Activated T-helper 1 cell treated with Interleukin-2 at 50 U/mL for 16 hours (primary cell): ENCODE measurements at places on chromosomes 16 and 17.

GRCh38 chr16:52741351-52741750, 194.4 kb upstream of the TOX3 start:
- no peak for DNase-seq

DNA sequence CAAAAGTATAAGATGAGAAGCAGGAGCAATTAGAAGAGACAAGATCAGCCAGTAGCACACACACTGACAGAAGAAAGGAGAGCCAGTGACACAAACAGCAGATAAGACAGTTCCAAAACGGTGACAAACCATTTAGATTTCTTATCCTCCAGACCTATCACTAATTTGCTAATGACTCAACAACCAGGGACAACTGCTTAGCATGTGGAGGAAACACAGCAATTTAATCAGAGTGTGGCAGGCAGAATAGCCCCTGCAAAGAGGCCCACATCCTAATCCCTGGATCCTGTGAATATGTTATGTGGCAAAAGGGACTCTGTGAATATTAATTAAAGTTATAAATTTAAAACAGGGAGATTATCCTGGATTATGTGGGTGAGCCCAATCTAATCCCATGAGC, 81.1 kb downstream of the CACNG1 start:
- no peak for DNase-seq

- no peak for DNase-seq
Observed at GRCh38 chr17:67157732-67158639, 87.0 kb downstream of the HELZ start.

DNA sequence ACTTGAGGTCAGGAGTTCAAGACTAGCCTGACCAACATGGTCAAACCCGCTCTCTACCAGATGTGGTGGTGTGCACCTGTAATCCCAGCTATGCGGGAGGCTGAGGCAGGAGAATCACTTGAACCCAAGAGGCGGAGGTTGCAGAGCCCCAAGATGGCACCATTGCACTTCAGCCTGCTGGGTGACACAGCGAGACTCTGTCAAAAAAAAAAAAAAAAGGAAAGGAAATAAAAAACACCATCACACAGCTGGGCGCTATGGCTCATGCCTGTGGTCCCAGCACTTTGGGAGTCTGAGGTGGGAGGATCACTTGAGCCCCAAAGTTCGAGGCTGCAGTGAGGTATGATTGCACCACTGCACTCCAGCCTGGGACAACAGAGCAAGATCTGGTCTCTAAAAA, 13.3 kb upstream of the SBK1 start:
- DNase-seq = no peak

DNA sequence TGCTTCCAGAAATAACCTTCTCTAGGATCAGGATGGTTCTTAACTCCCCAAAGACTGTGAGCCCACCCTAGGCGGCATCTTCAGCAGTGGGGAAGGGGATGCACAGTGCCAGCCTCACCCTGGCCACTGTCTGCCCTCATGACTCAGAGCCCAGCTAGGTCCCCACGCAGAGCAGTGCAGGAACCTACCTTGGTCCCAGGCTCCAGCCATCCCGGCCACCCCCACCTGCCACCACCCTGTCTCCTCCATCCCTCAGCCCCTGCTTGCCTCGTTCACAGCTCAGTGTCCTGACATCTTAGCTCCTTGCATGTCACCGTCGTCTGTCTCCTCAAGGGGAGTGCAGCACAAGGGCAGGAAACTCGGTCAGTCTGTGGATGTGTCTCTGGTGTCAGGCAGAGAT, 16.1 kb upstream of the KRTAP17-1 start:
- DNase-seq = no peak

DNA sequence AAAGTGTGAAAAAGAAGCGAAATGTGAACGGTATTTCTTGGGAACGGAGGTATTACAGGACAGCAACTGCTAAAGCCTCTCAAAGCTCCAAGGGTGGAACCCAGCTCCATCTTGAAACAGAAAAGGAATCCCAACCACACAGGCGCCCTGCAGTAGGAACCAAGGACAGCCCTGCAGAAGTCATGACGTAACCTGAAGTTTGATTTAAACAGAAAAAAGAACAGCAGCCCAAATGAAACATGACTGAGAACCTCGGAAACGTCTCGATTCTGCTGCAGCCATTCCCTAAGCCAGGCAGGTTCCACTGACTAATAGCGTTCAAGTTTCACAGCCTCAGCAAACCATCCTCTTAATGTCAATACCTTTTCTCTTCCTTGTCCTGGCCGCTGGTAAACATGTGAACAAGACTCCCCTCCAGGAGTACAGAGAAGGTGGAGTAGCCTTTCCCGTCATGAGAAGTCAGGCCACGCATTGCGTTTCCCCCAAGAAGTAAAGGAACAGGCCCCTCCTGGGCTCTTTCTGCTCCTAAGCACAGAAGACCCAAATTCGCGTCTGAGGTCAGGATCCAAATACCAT, 20.1 kb downstream of the SIAH1 start:
- no peak for DNase-seq

DNA sequence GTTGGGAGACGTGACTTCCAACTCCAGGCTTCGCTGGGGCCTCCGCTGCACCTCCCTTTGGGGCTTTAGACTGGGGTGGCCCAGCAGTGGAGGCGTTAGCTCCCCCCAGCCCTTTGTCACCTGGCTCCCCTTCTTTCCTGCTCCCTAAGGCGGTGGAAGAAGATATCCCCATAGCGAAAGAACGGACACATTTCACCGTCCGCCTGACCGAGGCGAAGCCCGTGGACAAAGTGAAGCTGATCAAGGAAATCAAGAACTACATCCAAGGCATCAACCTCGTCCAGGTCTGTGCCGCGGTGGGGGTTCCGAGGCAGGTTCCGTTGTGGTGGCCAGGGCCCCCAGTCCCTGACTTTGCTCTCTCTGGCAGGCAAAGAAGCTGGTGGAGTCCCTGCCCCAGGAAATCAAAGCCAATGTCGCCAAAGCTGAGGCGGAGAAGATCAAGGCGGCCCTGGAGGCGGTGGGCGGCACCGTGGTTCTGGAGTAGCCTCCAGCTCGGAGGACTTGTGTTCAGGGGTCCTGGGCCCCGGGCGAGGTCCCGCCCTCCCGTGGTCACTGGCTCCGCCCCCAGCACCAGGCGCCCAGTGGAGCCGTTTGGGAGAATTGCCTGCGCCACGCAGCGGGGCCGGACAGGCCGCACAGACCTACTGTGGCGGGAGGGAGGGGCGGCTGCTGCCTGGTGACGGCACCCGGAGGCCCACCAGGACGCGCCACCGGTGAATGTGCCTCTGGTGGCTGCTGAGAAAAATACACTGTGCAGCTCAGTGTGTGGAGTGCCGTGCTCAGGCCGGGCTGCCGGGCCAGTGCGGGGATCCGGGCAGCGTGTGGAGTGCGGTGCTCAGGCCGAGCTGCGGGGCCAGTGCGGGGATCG, 3.8 kb downstream of the MRPL12 start:
- DNase-seq = no peak

DNA sequence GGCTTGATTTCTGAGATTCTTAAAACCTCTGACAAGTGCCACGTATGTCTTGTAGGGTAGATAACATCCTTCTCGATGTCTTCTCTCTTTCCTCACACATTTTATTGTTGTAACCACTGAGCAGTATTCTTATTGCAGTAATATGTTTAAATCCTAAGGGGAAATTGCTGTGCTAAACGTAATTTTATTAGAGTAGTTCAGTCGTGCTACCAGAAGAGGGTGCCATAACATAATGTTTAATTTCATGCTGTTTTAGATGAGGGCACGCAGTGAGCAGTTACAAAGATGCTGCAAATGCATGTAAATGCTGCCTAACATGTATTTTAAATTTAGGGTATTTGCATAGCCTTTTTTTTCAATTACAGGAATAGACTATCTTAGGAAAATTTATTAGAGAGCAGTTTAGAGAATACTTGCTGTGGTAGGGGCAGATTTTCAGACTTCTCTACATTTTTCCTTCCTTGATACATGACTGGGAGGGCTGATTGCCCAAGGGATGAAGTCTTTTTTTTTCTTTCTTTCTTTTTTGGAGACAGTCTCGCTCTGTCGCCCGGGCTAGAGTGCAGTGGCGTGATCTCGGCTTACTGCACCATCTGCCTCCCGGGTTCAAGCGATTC, 51.7 kb downstream of the GAN start:
- no peak for DNase-seq

- DNase-seq = no peak
Observed at GRCh38 chr16:24445216-24445615, 94.2 kb upstream of the RBBP6 start.

DNA sequence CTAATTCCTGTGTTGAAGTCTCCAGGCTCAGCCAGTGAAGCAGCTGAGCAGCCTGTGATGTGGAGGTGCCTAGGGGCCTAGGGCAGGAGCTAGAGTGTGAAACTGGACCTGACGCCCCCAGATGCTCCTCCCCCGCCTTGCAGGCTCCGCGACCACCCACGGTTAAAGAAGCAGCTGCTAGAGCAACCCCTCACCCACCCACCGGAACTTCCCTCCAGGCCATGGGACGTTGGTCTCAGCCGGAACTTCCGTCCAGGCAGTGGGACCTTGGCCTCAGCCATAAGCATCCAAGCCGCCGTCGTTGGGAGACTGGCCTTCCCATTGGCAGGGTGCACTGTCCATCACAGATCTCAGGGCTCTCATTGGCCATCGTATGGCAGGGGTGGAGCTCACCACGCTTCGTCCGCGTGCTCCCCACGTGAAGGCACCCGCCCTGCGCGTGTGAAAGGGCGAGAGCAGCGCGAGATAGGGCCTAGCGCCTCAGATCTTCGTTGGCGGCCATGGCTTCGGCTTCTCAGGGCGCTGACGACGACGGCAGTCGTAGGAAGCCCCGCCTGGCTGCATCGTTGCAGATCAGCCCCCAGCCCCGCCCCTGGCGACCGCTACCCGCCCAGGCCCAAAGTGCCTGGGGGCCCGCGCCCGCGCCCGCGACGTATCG, at the start of gene ADAD2:
Gene ADAD2 (plus strand): TSS at position 427 of the 658 bp plus-strand sequence. CDS start 74 bp downstream, at position 501.
- DNase-seq = no peak

- no peak for DNase-seq
Observed at GRCh38 chr16:82943371-82943770, 316.6 kb downstream of the CDH13 start.

DNA sequence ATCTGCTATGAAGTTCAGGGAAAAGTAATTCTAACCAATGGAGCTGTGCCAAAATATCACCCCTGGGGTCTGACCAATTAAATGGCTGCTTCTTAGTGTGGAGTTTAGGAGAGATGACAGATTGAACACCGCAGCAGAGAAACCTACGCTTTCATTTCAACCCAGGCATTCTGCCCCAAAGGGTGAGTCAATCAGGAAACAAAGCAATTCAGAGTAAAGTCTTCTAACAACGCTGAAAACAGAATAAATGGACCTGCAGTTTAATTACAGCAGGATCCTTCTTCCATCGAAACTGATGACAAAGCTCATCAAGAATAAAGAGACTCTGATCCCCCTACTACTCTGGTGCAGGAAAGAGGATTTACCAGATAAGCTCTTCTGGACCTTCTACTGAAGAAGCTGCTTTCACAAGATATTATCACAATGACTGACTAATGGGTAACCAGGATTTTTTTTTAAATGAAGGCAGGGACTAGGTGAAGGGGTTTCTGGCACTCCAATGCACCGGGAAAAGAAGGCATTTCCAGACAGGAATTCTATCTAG, 16.7 kb downstream of the RFFL start:
- DNase-seq = peak; percentile 42

DNA sequence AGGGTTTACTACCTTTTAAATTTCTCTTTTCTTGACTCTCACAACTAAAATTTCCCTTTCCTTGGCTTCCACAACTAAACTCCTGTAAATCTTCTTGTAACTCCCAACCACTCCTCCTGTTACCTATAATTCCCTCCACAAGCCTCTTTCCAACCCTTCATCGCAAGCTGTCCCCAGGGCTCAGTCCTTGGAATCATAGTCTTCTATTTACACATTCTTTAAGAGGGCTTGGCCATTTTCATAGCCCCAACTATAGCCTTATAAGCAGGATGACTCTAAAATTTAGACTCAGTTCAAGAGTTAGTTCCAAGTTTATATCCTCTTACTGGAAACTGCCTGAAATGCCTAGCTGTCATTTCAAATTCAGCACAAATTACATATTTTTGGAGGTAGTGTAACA, 23.9 kb downstream of the GLG1 start:
- no peak for DNase-seq

DNA sequence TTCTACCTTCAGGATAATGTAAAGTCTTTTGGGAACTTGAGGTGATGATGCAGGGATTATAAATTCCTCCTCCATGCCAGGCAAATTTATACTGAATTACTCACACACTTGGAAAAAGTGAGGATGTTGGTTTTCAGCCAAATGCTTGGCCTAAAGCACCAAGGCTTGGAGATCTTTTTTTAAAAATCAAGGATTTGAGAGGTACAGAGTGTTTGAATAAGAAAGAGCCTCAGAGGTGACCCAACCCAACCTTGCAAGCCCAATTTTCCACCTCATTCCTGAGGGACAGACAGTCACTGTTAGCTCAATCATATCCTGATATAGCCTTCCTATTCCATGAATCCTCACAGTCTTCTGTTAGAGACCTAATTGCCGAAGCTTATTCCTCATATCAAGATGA, 14.0 kb downstream of the GRIN2A start:
- DNase-seq = no peak

DNA sequence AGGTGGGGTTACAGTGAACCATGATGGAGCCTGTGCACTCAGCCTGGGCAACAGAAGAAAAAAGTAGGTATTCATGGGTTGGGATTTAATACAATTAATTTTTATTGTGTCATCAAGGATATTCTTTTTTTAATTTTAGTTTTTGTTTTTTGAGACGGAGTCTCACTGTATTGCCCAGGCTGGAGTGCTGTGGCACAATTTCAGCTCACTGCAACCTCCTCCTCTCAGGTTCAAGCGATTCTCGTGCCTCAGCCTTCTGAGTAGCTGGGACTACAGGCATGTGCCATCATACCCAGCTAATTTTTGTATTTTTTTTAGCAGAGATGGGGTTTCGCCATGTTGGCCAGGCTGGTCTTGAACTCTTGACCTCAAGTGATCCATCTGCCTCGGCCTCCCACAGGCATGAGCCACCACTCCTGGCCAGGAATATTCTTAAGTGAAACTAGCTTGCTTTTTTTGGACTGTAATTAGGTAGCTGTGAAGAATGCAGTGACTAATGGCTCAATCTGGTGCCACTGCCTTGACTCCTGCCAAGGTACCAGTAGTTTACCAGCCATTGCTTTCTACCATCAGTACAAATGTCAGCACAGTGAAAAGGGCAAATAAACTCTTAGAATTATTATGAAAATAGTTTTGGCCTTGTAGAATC, 4.8 kb downstream of the PPM1D start:
- no peak for DNase-seq

- DNase-seq = no peak
Observed at GRCh38 chr16:72711823-72712222, 336.1 kb downstream of the ZFHX3 start.

GRCh38 chr16:67034487-67034886, 5.5 kb downstream of the CBFB start:
- DNase-seq = no peak

GRCh38 chr17:80195671-80196529, 24.2 kb downstream of the SGSH start:
- peak; percentile 46 for DNase-seq
